ENCODE measurements at places on chromosomes 7 and 10.

GRCh38 chr10:59654007-59654406, 55.6 kb downstream of the SLC16A9 start:
- H3K4me3 ChIP-seq = no peak overlapping the region
- no peaks in the 10 kb centered on the region for H3K36me3 ChIP-seq
- DNase-seq = no peak
- no peak overlapping the region for H3K27ac ChIP-seq

- H3K27me3 ChIP-seq = no peaks in the 10 kb centered on the region
- H3K4me3 ChIP-seq = peak overlapping the region; percentile 89
- peaks cover 6% of the 10 kb centered on the region for H3K4me1 ChIP-seq
- no peaks in the 10 kb centered on the region for H3K36me3 ChIP-seq
These were observed 3.6 kb upstream of the HOXA13 start for GRCh38 chr7:27203365-27203953.

- no peak for DNase-seq
- no peak overlapping the region for H3K4me3 ChIP-seq
- H3K27ac ChIP-seq = no peak overlapping the region
- no peaks in the 10 kb centered on the region for H3K36me3 ChIP-seq
- H3K27me3 ChIP-seq = peaks cover 27% of the 10 kb centered on the region
These were observed 2.7 kb downstream of the EGR2 start for GRCh38 chr10:62813453-62813852.

DNA sequence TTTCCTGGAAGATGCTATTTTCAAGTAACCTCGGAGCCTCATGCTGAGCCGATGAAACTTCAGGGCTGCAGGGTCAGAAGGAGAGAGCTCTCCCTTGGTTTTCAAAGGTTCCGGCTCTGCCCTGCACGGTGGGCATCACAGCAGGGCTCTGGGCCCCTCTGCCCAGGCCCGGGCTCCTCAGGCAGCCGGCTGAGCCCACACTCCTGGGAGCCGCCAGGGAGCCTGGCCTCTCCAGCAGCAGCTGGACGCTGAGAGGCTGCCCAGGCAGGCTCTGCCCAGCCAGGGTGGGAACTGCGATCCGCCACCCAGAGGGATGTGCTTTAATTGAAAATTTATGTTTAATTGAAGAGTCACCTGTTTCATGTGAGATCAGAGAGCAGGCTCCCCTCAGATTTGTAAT, 97.5 kb upstream of the MGMT start:
- H3K27ac ChIP-seq = no peak overlapping the region
- no peak for DNase-seq
- no peaks in the 10 kb centered on the region for H3K4me1 ChIP-seq
- H3K36me3 ChIP-seq = no peaks in the 10 kb centered on the region
- H3K4me3 ChIP-seq = no peak overlapping the region

GRCh38 chr10:92265687-92266258, 25.1 kb downstream of the CPEB3 start:
- H3K27me3 ChIP-seq = no peaks in the 10 kb centered on the region
- H3K36me3 ChIP-seq = no peaks in the 10 kb centered on the region
- H3K4me3 ChIP-seq = no peak overlapping the region
- peaks cover 2% of the 10 kb centered on the region for H3K4me1 ChIP-seq

GRCh38 chr10:90344226-90344625, 513.6 kb downstream of the HTR7 start:
- no peak overlapping the region for H3K27ac ChIP-seq
- no peaks in the 10 kb centered on the region for H3K27me3 ChIP-seq

DNA sequence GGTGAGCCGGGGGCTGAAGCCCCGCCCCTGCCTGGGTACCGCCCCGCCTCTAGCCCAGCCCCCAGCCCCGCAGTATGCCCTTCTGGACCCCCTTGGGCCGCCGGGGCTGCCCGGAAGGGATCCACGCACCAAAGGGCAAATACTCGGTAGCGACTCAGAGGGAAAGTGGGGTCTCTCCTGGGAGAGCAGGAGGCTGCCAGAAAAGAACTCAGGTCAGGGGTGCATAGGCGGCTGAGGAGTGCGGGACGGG, 796 bp downstream of the FBXL15 start:
- no peak for DNase-seq
- peaks cover 5% of the 10 kb centered on the region for H3K27me3 ChIP-seq
- peak overlapping the region; percentile 54 for H3K4me3 ChIP-seq
- H3K27ac ChIP-seq = peak overlapping the region; percentile 71

DNA sequence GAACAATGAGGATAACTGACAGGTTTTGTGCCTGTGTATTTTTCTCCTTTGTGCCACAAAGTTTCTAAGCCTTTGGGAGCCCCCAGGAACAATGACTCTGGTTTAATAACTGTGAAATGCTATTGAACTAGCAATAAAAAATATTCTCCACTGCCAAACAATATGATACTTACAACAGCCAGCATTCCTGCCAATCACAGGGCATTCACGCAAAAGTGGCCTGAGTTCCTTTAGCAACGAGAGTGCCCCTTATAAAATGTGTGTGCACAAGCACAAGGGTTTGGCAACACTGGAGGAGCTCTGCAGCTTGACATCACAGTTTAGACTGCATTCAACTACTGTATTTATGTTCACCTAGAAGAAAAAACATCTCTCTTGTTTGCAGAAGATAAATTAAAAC, 412.9 kb upstream of the NFE2L3 start:
- no peaks in the 10 kb centered on the region for H3K36me3 ChIP-seq
- no peak overlapping the region for H3K4me3 ChIP-seq
- no peak overlapping the region for H3K27ac ChIP-seq

DNA sequence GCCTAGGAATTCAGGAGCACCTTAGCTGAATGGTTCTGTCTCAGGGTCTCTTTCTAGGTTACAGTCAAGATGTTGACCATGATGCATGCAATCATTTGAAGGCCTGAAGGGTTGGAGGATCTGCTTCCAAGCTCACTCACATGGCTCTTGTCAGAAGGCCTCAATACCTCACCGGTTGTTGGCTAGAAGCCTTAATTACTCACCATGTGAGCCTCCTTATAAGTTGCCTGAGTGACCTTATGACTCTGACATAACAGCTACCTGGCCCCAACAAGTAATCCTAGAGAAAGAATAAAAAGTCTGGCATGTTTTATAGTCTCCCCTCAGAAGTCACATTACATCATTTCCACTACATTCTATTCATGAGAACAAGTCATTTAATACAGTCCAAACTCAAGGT, 3.4 kb upstream of the C1GALT1 start:
- H3K27ac ChIP-seq = peak overlapping the region; percentile 93
- no peak for DNase-seq
- H3K27me3 ChIP-seq = no peaks in the 10 kb centered on the region
- H3K4me1 ChIP-seq = peaks cover 36% of the 10 kb centered on the region
- no peaks in the 10 kb centered on the region for H3K36me3 ChIP-seq

GRCh38 chr7:21915140-21915539, 30.6 kb downstream of the CDCA7L start:
- H3K27me3 ChIP-seq = no peaks in the 10 kb centered on the region
- H3K4me1 ChIP-seq = no peaks in the 10 kb centered on the region
- H3K4me3 ChIP-seq = no peak overlapping the region
- DNase-seq = no peak

- H3K36me3 ChIP-seq = no peaks in the 10 kb centered on the region
- H3K27ac ChIP-seq = peak overlapping the region; percentile 79
- no peaks in the 10 kb centered on the region for H3K27me3 ChIP-seq
- H3K4me1 ChIP-seq = peaks cover 11% of the 10 kb centered on the region
- H3K4me3 ChIP-seq = peak overlapping the region; percentile 43
- no peak for DNase-seq
These were observed 110.7 kb downstream of the RALA start for GRCh38 chr7:39733881-39734632.

GRCh38 chr7:100492738-100493475, 9.2 kb downstream of the NYAP1 start:
- DNase-seq = no peak
- no peak overlapping the region for H3K27ac ChIP-seq
- H3K4me1 ChIP-seq = no peaks in the 10 kb centered on the region
- peak overlapping the region; percentile 20 for H3K4me3 ChIP-seq
- H3K27me3 ChIP-seq = no peaks in the 10 kb centered on the region

DNA sequence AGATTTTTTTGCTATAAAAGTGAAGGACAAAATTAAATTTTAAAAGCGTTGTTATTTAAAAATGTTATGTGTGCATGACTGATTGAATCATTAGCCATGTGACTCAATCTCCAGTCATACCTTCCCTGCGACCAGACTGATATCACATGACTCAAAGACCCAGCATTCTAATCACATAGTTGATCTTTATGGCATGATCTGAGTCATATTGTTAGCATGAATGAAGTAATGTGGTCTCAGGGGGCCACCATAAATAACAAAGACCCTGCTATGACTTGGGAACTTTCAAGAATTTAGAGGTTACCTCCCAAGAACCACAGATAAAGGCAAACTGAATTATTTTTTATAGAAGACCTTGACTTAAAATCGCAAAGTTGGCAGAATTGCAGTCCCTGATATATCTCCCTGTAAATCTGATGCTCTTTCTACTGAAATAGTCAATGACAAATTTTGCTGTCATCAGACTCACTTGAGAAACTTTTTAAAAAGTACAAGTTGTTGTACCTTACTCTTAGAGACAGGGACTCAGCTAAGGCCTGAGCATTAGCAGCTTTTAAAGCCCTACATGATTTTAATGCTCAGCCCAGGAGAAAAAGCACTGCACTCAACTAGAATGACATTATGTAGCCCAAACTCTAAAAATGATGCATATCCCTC, 717.3 kb downstream of the XPNPEP1 start:
- H3K4me3 ChIP-seq = no peak overlapping the region
- H3K36me3 ChIP-seq = no peaks in the 10 kb centered on the region
- peak overlapping the region; percentile 39 for H3K27ac ChIP-seq
- DNase-seq = no peak

- H3K36me3 ChIP-seq = no peaks in the 10 kb centered on the region
- no peak overlapping the region for H3K4me3 ChIP-seq
- no peak for DNase-seq
- H3K27ac ChIP-seq = no peak overlapping the region
These were observed 110.7 kb upstream of the SEMA3C start for GRCh38 chr7:81029511-81029910.

DNA sequence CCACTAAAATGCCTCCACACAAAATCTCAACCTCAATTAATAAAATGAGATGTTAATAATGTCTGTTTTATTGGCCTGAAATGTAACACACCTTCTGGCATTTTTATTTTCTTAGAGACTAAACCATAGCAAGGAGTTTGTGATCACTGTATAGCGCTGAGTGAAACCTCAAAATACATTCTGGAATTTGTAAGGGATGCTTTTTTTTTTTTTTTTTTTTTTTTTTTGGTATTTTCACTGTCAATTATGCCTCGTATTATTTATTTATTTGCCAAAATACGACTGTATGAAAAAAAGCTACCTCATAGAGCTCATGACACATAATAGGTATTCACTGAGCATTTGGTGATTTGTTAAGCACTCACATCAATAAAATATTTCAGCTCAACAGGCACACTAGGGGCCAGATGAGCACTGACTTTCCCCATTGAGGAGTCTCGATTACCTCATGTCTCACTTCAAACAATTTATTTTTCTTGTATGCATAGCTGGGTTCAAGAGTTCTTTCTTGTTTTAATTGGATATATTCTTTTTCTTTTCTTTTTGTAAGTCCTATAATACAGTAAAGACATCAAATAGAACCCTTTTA, 36.5 kb downstream of the SEMA3C start:
- no peak overlapping the region for H3K4me3 ChIP-seq
- H3K27me3 ChIP-seq = no peaks in the 10 kb centered on the region
- peaks cover 53% of the 10 kb centered on the region for H3K4me1 ChIP-seq
- no peak for DNase-seq
- peak overlapping the region; percentile 98 for H3K27ac ChIP-seq

GRCh38 chr7:117750612-117751563, 122.4 kb downstream of the CTTNBP2 start:
- H3K36me3 ChIP-seq = no peaks in the 10 kb centered on the region
- DNase-seq = no peak
- H3K27ac ChIP-seq = no peak overlapping the region
- no peak overlapping the region for H3K4me3 ChIP-seq
- no peaks in the 10 kb centered on the region for H3K27me3 ChIP-seq

GRCh38 chr10:132301371-132302330, 6.1 kb downstream of the STK32C start:
- H3K27me3 ChIP-seq = peaks cover 7% of the 10 kb centered on the region
- DNase-seq = no peak
- H3K4me3 ChIP-seq = no peak overlapping the region
- H3K4me1 ChIP-seq = no peaks in the 10 kb centered on the region
- no peaks in the 10 kb centered on the region for H3K36me3 ChIP-seq

DNA sequence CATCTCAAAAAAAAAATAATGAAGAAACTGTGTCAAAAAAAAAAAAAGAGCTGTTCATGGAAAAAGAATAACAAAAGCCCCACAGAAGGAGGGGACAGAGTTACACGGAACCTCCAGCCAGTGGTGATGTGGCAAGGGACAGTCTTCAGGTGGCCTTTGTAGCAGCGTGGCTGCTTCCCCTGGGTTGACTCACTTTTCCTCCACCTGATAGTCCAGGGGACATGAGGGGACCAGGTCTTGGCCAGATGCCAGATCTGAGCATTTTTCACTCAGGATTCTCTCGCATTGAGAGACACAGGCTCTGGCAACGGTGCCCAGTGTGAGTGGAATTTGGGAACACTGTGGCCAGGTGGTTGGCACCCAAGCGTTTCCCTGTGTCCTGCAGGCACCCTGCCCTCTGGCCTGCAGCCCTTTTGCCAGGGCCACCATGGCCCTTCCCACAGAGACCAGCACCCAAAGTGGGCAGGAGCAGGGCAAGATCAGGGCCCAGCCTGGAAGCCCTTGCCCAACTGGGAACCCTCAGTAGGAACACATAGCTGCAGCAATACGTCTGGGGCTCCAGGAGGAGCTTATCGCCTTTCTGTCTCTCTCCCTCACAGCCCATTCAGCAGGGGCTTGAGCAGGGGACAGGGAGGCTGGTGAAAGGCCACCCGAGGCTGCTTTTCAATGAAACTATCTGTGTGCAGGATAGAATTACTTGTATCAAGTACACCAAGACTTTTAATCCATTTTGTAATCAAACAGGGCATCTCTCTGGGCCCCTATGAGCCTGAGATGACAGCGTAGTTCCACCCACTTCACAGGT, 159.1 kb downstream of the UBE2H start:
- no peaks in the 10 kb centered on the region for H3K36me3 ChIP-seq
- DNase-seq = peak; percentile 34
- H3K27ac ChIP-seq = no peak overlapping the region
- no peaks in the 10 kb centered on the region for H3K27me3 ChIP-seq
- no peak overlapping the region for H3K4me3 ChIP-seq

GRCh38 chr10:3865565-3865964, 80.6 kb upstream of the KLF6 start:
- no peak overlapping the region for H3K4me3 ChIP-seq
- H3K4me1 ChIP-seq = peaks cover 3% of the 10 kb centered on the region
- no peaks in the 10 kb centered on the region for H3K27me3 ChIP-seq
- H3K36me3 ChIP-seq = no peaks in the 10 kb centered on the region
- no peak for DNase-seq

DNA sequence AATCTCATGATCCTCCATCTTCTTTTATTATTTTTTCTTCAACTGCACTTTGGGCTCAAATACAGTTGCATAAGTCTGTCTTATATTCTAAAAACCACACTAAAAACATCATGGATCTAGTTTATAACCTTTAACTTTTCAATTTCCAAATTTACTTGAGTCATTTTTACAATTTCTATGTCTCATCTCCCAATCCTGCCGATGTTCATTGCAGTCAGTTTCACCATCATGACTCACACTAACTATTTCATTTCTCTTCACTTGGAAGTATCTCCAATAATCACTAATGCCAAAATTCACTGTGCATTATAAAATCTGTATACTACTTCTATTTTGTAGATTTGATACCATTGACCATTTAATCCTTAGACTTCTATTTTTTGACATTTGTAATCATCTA, 806.9 kb upstream of the SORCS1 start:
- H3K4me1 ChIP-seq = peaks cover 34% of the 10 kb centered on the region
- peak overlapping the region; percentile 96 for H3K27ac ChIP-seq
- H3K27me3 ChIP-seq = no peaks in the 10 kb centered on the region
- H3K36me3 ChIP-seq = no peaks in the 10 kb centered on the region

All from RWPE2 (cell line).